LHCN-M2 (cell line): ENCODE measurements at places on chromosomes 11 and 22. TPM values are rescaled to one million over a fixed set of nuclear protein-coding genes. Genes with fewer than 3 reads are reported as not detected.
A peak's percentile ranks its signal among the peaks of the same experiment; 100 is the strongest.

- DNase-seq: peak; percentile 59
Measured at GRCh38 chr11:72441752-72442207, 7.4 kb upstream of the CLPB start.

- DNase-seq: no peak
Measured at GRCh38 chr11:971731-972365, 46.2 kb downstream of the AP2A2 start.

H19 gene
- total RNA-seq: 4,327 and 6,113 TPM in 2 replicates

MRPL40 gene
- 41.4 and 51.0 TPM in 2 replicates for total RNA-seq
